Testis (tissue), 5 donors: ENCODE measurements at places on chromosomes 1 and 21. TPM values are rescaled to one million over a fixed set of nuclear protein-coding genes. Genes with fewer than 3 reads are reported as not detected.

DNA sequence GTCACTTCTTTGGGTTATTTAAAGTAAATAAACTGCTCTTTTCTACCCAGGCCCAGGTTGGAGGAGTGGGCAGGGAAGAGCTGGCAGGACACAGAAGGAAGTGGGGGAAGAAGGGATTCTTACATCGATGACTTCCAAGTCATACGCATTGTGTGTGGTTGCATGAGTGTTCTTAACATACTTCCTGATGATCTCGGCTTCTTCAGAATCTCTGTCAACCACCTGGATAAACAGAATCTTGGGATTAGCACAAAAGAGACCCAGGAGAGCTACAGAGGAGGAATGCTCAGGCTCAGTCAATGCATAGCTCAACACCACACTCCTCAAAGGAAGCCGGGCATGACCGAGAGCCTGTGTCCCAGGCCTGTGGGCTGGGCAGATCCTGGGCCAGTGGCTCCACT lies 42.1 kb downstream of the PARP1 start:
- DNase-seq = no peak

DNA sequence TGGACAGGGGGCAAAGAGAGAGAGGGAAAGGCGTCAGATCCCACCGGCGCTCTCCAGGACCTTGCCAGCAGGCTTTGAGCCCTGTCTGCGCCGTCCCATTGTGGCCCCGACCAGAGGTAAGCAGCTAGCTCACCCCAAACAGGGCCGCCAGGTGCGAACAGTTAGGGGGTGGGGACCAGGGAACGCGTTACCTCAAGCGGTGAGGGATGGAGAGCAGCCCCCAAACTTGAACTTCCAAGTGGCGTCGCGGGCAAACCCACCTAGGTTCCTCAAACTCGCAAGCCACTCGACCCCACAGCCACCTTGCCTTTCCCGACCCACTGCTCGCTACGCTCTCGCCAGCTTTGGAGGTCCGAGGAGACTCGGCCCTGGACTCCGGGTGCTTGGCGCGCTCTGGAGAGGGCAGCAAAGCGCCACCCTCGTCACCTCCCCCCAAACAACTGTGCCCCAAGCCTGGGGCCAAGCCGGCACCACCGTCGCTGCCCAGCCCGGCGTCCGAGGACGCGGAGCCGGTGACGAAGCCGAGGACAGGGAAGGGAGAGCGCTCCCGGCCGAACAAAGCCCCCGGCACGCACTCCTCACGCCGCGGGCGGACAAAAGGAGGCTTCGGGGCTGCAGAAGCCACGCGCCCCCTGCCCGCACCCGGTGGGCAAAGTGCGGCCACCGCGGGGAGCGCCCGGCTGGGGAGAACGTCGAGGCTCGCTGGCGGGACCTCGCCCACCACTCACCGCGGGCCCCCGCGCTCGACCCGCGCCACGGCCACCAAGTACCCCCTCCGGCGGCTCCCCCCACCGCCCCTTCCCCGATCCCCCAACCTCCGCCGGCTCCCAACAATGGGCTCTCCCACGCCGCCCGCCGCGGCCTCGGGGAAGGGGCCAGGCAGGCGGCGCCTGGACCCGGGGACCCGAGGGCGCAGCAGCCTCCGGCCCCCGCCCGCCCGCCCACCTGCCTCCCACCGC lies 976 bp downstream of the SSBP3 start:
- peak; percentile 41 for DNase-seq

DNA sequence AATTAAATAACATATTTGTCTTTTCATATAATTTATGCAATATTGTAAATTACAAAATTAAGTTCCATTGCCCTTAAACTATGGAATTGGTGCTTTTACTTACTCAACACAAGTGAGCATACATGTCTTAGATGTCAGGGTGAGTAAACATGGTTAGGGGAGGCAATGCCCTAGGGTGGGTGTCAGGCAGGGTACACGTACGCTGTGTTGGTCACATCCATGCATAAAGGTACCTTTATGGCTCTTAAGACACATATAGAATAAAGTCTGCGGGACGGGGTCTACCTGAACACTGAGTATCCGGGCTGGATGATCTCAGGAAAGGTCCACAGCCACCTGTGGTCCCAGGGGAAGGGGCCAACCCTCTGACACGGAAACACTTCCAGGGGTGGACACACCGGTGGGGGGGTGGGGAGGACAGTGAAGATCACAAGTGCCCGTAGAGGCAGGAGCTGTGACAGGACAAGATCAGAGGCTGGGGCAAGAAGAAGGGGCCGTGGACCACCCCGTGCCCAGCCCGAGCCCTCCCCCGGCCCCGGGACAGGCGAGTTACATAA lies 720 bp downstream of the LIN9 start:
- peak; percentile 38 for DNase-seq

DNA sequence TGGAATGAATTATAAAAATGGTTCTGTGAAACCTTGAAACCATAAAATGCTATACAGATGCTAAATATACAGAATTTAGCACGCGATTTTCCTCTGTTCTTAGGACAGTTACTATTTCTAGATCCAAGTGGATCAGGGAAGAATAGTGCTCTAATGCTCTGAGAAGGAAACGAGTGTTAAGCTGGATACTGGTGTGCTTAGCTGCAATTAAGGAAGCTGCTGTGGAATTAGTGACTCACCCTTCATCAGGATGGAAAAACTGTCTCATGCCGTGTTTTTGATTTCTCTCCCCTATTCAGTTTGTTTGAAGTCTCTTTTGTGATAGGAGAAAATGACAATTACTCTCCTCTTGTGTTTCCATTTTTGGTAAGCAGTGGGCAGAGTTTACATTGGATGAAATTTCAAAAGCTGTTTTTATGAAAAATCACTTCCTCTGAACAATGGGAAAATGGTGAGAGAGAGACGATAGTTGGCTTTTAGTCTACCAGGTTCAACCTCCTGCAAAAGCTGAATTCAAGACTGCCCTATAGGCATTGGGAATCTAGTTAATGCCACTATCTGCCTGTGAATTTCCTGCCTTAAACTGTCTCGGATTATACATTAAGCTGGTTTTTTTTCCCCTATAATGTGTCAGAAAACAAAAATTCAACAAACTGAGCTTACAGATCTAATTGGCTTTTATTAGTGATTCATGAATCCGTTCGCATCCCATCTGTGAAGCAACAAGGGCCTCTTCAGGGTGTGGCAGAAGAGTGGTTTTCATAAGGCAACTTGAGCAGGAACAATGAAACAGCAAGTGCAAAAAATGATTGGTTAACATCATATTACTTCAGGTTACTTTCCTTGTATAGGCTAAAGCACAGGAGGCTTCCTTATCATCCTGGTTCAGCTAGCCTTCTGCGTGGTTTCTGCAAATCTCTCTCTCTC lies 179.8 kb downstream of the ST6GALNAC3 start:
- DNase-seq = no peak

GRCh38 chr21:42618707-42619102 lies 34.7 kb upstream of the PDE9A start:
- no peak for DNase-seq

DNA sequence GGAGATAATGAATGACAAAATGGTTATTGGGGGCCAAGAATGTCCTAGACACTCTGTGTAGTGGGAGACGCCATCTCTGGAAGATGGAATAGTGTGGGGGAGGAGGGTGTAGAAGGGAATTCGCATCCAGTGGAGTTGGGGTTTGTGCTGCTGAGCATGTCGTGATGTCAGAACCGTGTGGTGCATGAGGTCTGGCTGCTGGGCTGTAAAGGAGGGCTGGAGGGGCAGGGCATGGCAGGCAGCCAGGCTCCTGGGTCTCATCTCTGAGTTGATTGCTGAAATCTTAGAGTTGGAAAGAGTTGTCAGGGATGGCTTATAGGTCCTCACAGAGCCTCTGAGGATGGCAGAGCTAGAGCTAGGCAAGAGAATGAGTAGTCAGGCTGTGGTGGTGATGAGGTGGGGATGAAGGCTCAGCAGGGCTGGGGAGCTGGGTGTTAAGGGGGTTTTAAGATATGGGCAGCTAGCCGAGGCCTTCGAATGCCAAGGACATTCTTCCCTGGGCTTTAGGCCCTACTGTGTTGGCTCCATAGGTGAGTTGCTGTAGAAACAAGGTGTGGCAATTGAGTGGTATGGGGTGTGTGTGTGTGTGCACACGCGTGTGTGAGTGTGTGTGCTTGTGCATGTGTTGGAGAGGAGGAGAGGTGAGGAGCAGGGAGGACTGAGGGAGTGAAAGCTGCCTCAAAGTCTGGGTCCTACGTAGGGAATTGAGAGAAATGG lies 1.9 kb downstream of the PPFIA4 start:
- peak; percentile 12 for DNase-seq

DNA sequence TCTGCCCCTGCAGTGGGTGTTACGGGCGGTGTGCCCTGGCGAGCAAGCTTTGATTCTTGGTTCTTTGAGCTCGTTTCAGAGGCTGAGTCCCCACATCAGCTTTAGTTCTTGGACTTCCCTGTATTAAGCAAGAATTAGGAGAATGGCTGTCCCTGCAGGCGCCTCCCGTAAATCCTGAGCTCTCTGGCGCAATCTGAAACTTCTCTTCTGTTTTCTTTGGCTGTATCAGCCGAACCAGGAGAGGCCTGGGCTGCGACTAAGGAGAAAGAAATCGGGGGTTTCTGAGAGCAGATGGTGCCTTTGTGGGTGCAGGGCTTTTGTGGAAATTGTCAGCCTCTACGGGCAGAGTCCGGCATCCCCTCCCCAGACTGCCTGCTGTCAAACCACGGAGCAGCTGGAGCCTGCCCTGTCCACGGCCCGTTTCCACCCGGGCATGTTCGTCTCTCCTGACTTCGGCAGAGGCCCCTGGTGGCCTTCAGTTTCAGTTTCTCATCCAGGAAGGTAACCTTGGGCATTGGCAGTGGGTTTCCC lies 17.9 kb downstream of the CSTB start:
- DNase-seq = peak; percentile 60

GRCh38 chr1:207298636-207299398 lies 22.7 kb upstream of the CD55 start:
- no peak for DNase-seq

GRCh38 chr1:235566084-235566483 lies 61.8 kb upstream of the B3GALNT2 start:
- no peak for DNase-seq

DNA sequence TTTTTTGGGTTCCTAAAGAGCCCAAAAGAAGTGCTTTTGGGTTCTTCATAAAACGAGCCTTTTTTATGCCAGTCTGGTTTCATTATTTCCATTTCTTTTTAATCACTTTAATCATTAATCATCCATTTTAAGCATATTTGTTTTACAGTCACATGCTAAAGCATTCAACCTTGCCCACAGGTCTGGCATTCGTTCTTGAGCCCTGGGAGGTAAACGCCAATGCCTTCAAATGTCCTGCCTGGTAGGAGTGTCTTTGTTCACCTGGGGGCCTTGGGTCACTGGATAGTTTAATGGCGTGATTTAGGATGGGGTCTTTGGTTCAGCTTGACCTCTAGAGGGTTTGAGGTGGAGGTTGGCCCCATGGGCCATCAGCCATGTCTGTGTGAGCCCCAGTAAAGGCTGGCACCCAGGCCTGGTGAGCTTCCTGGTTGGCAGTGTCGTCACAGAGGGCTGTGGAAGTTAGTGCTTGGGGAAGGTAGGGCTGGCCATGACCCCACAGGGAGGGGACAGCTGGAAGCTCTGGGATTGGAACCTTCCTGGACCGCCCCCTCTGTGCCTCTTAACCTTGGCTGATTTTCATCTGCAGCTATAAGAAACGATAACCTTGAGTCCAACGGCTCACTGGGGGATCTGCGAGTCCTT lies 20.2 kb downstream of the C1orf174 start:
- no peak for DNase-seq

- no peak for DNase-seq
Observed at GRCh38 chr1:58619286-58620054, 42.4 kb upstream of the TACSTD2 start.

The S1PR1 gene
- 9.3 TPM for polyA plus RNA-seq

The TCHH gene
- polyA plus RNA-seq = 0.53 TPM

The IFNAR2 gene
- polyA plus RNA-seq = 10.7 TPM

The LAX1 gene
- polyA plus RNA-seq = 0.26 TPM
